ENCODE measurements at places on chromosomes 2 and 18.

DNA sequence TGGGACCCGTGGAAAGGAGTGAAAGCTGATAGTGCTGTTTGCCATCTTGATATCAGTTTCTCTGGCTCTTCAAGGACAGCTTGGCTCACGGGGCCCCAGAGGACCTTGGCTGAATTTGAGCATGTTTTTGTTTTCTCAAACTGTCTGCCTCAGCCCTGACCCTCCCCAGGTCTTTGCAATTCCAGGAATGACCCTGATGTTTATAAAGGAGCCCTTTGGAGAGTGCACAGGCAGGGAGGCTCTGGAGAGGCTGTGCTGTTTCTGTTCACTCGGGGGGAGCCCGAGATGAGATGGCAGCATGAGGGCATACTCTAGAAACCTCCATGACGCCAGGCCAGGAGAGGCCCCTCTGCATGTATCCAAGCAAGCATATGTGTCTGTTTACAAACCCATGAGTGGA is 16.4 kb downstream of the IGFBP2 start:
- no peak for DNase-seq

- peak; percentile 18 for DNase-seq
Measured at GRCh38 chr2:105383432-105384166, 15.3 kb downstream of the FHL2 start.

GRCh38 chr2:43224571-43225092 is 1.8 kb downstream of the ZFP36L2 start:
- DNase-seq: no peak

- DNase-seq: no peak
Measured at GRCh38 chr2:96325884-96326255, 753 bp downstream of the ITPRIPL1 start.

- no peak for DNase-seq
Measured at GRCh38 chr2:96241900-96242611, 23.7 kb downstream of the TMEM127 start.

- DNase-seq: no peak
Measured at GRCh38 chr2:224832207-224832606, 116.0 kb upstream of the CCDC195 start.

DNA sequence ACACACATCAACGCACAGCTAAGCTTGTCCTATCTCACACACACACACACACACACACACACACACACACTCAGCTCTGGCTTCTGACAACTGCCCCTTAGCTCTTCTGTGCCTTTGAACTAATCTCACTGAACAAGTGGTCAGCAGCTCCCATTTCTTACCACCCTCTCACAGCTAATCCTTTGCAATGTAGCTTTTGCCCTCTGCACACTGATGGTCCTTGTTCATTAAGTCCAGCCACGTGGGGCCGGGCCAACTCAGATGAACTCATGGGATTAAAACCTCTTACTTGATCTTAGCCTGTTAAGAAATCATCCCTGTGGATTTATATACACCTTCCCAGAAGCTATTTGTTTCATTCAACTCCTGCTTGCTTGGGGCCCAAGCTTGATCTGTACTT is 36.6 kb downstream of the DPYSL5 start:
- DNase-seq: no peak

- peak; percentile 65 for DNase-seq
Measured at GRCh38 chr2:178271629-178272333, 77.5 kb downstream of the OSBPL6 start.

GRCh38 chr2:21268197-21268877 is 144.6 kb downstream of the TDRD15 start:
- DNase-seq: no peak

- DNase-seq: no peak
Measured at GRCh38 chr2:56224316-56224715, 40.5 kb downstream of the CCDC85A start.

DNA sequence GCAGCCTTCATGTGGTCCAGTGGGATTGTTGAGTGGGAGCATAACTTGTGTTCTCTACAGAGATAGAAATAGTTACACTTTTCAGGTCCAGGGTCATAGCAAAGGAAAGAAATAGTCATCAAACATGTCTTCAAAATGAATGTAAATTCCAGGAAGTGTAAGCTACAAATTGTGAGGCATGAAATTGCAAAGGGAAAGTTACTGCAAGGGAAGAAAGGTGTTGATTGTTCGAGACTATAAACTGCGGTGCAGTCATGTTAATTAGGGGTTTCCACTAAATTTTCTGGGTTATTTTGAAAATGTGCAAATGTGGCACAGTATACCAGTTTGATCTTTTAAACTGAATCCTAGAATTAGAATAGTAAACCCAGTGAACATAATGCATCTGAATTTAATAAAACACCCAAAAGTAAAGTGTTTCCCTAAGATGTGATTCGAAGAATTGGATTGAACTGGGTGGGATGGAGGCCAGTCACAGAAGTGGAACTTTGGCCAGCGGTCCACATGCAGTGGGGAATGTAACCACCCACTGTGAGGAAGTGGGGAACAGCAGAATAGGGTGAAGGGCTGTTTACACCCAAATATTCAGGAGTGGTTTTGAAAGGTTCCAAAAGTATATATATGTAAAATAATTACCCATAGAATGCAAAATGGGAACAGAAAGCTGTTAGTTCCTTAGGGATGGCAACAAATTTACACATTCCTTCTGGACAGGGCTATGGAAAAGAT is 126.5 kb upstream of the CCDC68 start:
- DNase-seq: no peak

DNA sequence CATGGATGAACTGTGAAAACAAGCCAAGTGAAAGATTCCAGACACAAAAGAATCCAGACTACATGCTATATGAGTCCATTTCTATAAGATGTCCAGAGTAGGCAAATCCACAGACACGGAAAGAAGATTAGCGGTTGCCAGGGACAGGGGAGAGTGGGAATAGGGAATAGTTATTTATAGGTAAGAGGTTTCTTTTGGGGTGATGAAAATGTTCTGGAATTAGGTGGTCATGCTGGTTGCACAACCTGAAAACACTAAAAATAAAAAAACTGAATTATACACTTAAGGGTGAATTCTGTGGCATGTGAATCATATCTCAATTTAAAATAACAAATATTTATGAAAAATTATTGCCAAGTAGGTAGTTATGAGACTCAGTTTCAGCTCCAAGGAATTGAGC is 168.4 kb downstream of the LTBP1 start:
- DNase-seq: no peak

DNA sequence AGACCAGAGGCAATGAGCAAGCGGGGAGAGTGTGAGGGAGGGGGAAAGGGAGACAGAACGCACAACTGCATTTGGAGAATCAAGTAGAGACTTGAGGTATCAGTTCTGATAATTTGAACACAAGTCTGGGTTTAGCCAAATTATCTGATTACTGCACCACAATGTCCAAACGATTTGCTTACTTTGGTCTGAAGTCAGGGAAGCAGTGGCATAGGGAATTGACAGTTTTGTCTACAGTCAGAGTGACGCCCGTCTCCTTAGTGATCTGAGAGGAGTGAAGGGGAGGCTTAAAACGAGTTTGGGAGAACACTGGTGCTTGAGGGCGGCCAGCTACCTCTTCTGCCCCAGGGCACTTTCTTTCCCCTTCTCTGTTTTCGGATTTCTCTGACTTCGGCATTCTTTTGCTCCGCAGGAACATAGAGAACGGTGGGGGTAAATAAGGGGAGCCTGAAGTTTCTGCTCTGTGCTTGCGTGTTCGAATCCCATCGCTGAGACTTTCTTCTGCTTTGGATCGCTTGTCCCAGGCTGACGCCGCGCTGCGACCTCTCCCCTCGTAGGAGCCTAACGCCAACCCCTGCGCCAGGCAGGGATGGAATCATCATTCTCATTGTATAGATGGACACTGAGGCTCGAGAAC is 2.9 kb upstream of the DLX2 start:
- no peak for DNase-seq

GRCh38 chr2:68263632-68264031 is 11.3 kb upstream of the PPP3R1 start:
- DNase-seq: no peak

DNA sequence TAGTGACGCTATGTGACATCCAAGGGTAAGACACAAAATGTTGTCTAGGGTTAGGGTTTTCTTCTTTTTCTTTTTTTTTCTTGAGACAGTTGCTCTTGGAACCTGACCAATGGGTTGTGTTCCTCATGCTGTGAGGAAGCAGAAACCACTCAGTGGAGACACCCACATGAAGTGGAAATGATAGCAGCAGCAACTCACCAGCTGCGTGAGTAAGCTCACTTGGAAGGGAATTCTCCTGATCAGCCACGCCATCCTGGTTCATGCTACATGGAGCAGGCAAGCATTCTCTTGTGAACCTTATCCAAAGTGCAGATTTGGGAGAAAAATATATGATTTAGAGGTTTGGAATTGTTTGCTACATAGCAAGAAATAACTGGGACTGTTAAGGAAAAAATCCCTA is 863.7 kb downstream of the EPHA4 start:
- DNase-seq: no peak

DNA sequence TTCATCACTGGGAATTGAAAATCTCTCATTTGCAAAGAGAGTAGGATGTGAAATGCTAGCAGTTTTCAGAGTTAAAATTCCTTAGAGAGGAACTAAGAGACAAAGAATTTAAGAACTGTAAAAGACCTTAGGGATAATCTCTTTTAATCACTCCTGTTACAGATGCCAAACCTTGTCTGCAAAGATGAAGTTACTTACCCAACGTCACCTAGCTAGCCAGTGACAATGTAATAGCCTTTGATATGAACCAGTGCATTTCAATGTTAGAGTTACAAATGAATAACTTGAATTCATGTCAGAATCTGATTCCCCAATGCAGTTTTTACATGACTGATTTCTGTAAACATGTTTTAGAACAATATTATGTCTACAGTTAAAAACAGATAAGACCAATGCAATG is 190.1 kb downstream of the LRP1B start:
- no peak for DNase-seq

DNA sequence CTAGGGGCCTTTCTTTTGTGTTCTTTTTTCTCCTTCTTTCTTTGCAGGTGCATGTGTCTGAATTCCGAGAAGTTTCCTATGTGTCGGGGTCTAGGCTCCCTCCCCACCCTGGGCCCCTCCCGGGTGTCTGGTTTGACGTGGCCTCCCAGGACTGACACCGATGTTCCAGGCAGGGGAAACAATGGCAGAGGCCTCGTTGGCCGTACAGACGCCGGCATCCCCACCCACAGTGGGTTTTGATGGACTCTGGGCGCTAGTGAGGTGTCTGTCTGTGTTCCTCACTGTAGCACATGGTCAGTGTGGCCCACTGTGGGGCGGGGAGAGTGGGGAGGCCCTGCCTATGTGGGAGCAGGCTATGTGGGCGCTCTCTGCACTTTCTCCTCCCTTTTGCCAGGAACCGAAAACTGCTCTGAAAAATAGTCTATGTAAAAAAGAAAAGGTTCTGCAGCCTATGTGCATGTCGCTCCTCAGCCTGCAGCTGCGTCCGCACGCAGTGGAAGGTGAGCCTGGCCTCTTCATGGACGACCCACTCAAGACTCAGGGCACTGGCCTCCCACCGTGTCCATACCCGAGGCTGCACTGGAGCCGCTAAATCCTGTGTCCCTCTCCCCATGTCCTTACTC is 90.9 kb upstream of the ASB18 start:
- DNase-seq: no peak

- DNase-seq: no peak
Measured at GRCh38 chr2:241813644-241814392, 4.8 kb downstream of the NEU4 start.

DNA sequence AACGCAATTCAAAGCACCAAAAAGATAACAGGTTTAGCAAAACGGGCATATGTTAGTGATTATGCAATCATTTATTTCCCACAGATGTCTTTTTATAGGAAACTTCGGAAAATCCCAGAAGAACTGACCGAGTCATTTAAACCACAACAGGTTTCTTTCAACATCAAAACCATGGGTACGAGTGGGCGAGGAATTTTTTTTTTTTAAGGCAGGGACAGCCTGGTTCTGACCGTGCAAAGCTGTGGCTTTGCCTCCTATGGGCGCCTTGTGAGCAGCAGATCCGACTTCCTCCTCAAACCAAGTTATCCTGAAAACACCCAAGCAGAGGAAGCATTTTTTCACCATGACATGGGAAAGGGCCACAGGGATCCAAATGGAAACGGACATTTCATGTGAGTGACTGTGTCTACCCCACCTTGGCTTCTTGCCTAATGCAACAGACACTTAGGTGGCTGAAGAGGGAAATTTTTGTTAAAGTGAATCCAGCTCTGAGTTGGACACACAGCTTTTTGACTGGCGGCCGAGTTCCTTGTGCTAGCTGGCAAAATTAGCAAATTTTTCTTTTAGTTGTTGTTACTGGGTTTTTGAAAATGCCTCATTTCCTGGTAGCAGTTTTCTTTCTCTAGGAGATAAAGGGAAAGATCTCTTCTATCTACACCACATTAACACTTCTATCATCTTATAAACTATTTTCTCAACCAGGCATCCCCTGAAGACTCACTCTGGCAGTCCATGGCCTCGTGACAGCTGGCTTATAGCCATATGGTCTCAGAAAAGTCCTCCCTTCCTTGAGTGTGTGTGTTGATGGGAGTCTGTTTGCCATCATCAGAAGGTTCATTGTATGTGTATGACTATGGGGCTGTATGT is 487.4 kb upstream of the ZEB2 start:
- DNase-seq: peak; percentile 47

DNA sequence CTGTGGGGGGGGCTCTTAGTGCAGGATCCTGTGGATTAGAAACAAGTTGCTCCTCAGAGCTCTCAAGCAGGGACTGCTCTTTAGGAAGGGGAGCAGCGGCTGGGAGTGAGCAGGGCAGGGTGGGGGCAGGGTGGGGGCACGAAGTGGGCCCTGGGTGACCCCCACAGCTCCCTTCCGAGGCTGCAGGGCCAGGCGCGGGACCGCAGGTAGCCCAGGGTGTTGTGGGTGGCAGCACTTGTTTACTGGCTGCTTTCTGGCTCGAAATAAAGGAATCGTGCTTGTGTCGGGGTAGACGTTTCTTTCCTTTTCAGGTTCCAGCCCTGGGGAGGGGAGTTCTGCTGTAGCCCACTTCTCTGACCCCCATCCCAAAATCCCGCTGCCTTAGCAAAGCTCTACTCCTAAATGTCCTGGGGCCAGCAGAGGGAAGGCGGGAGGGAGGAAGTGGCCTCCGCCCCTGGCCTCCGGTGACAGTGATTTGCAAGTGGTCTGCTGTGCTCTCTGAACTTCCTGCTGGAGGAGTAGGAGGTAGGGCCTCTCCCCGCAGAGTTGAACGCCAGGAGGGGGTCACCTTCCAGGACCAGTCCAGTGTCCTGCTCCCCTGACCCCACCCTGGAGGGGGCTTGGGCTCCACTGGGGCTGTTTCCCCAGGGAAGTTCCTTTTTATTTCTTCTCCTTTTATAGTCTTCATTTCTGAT is 8.3 kb downstream of the NEU4 start:
- DNase-seq: no peak

DNA sequence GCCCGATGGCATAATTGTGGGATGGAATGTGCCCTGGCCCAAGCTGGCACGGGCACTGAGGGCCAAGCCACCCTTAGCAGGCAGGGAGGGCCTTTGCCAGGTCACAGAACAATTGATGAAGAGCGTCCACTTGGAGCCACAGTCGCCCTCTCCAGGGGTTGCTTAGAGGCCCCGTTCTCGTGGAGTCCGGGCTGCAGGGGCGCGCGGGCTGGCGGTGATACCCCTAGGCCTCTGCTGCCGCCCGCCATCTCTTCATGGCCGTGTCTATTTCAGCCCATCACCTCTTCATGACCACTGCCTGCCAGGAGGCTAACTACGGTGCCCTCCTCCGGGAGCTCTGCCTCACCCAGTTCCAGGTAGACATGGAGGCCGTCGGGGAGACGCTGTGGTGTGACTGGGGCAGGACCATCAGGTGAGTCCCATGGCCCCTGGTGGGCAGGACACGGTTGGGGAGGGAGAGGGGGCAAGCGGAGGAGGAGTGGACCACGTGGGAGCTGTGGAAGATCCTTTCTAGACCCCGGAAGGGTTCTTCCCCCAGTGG is 17.6 kb downstream of the RAMP1 start:
- no peak for DNase-seq

All from right forelimb (tissue), 1 donor.